ENCODE measurements at places on chromosomes 1 and 21.

GRCh38 chr1:226166341-226166740 lies 20.2 kb downstream of the ACBD3 start:
- no peak for DNase-seq

DNA sequence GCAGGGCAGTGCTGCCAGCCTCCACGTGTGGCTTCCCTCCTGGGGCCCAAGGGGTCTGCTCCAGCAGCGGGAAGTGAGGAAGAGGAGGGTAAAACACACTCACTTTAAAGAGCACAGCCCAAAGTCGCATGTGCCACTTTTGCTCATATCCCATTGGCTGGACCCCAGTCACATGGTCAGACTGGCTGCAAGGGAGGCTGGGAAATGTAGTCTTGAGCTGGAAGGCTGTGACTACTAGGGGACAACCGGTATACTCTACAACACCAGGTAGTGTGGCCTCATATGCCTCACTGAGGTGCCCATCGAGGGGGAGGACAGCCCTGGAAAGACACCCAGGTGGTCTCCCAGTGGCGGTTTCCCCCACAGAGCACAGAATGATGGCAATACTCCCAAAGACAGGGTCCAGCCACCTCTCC lies 45.2 kb downstream of the CAMK2N1 start:
- DNase-seq: peak; percentile 44

DNA sequence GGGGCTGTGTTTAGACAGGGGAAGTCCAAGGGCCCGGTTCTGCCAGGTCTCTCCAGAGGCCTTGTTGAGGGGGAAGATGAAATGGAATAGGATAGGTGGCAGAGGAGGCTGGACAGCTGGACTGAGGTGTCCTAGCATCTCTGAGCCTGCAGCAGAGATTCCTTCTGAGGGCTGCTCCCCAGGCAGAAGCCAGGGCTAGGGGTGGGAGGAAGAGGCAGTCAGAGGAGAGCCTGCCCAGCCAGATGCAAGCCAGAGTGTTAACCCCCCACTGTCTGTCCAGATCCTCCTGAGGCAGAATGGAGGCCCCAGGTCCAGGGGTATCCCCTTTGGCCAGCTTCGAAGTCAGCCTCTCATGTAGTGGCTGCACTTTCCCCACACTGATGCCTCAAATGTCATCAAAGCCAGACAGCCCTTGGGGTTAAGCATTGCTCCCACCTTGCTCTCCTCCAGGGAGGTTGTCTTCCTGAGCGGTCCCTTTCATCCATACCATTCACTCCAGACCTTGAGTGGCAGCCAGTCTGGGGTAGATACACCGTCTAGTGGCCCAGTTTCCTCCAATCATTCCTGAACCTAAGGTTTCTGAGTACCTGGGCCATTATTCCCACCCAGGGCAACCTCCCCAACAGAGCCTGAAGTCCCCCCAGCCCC lies 1.7 kb downstream of the CSF1 start:
- no peak for DNase-seq

DNA sequence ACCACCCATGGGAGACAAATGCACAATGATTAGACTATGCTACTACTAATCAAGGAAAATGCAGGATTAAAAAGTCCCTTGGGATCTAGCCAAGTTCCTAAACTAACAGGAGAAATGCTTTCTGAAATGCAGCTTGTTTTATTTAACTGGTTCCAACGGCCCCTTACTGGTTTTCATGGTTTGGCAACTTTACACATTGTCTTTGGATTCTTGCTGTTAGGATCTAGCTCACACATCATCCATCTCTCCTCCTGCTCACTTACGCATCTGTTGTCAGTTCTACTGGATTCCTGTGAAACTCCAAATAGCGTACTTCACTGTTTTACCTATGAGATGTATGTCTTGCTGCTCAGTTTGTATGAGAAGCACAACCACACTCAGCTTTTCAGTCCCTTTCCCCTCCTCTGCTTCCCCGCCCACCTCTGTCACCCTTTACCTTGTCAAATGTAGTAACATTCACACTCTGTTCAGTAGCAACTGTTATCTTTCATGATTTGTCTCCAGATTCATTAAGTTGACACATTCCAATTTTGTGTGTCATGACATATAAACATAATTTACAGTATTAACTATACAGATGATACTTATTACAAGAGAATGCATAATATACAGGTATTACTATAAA lies 130.1 kb downstream of the SIM2 start:
- no peak for DNase-seq

- no peak for DNase-seq
These were observed 83.4 kb downstream of the GREM2 start for GRCh38 chr1:240528591-240528990.

DNA sequence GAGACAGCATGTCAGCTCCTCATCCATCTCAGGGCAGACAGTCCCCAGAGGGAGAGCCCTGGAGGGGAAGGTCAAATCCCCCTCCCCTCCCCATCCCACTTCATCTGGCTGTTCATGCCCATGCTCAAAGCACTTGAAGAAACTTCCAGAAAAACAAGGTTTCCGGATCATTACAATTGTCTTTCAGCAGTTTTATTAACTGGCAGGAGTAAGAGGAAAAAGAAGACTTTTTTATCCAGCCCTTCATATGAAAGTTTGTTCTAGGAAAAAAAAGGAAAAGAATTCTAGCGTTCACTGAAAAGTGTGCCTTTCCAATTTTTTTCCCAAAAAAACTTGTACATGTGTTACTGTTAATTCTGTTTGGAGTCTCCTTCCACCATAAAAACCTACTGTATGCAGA lies 145.7 kb upstream of the TIAM1 start:
- no peak for DNase-seq

GRCh38 chr1:204363335-204364114 lies 3.8 kb upstream of the PLEKHA6 start:
- peak; percentile 60 for DNase-seq

- peak; percentile 53 for DNase-seq
These were observed 627 bp upstream of the GNB1 start for GRCh38 chr1:1891349-1892078.

DNA sequence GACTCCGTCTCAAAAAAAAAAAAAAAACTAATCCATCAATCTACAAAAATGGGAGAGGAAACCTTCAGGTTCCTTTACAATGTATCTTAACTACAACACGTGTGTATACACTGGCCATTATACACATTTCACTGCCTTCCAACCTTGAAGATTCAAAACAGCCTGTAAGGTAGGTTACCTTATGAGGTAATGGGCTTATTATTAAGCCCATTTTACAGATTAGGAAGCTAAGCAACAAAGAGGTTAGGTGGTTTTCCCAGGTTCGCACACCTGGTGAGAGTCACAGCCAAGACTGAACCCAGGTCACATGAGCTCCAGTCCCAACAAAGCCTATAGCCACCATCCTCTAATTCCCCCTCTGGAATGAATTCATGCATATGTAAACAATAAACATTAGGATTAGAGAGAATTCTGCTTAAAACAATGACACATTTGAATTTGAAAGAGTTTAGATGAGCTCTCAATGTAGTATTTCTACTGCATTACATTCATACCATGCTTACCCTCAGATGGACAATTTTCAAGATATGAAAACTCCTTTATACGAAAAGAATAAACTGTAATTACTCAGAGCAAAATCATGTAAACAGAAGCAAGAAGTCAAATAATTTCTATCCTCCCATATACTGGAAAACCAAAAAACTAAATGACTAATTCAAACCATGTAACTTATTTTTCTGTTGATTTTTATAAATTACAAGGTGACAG lies 54.8 kb downstream of the EIF4G3 start:
- no peak for DNase-seq

GRCh38 chr1:193542690-193543089 lies 356.3 kb upstream of the B3GALT2 start:
- DNase-seq: peak; percentile 11

DNA sequence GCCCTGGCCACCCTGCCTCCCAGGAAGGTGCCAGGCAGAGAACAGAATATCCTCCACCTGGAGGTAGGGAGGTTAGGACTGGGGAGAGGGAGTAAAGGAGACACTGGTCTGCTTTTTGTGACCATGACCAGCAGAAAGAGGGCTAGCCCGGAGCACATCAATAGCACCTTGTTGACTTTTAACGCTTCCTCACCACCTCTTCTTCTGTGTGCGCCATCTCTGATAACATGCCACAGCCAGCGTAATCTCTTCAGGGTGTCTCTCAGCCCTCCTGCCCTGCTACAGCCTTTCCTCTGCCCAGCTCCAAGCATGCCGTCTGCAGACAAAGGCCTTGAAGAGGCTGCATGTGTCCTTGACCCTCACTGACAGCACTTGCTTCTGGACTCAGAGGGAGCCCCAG lies 50.9 kb upstream of the GJA5 start:
- DNase-seq: no peak

DNA sequence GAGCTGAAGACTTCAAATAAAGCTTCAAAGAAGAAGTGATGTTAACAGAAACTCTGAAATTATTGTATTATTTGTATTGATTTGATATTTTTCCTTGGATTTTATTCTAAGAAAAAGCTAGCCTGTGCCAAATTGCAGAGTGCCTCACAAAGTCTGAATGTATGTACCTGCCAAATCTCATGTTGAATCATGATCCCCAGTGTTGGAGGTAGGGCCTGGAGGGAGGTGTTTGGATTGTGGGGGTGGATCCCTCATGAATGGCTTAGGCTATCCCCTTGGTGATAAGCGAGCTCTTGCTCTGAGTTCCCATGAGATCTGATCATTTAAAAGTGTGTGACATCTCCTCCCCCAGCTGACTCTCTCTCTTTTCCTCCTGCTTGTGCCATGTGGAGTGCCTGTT lies 43.6 kb downstream of the ACKR1 start:
- no peak for DNase-seq

DNA sequence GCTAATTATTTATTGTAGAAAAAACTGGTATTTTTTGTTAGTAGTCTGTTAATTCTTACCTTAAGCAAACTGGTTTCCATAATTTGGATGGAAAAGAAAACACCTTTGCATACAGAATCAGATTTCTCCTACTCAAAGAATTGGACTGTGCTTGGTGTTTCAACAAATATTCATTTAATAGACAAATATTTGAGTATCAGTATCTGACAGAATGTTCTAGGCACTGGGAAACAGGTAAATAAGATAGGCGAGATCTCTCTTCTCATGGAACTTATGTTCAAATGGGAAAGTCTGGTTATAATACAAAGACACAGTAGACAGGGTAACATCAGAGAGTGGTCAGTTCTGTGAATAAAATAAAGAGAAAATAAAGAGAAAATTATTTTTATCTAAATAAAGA lies 119.9 kb downstream of the NOS1AP start:
- no peak for DNase-seq

All from H4 (cell line).